SJSA1 (cell line): ENCODE measurements at places on chromosomes 16 and 17. TPM values are rescaled to one million over a fixed set of nuclear protein-coding genes. Genes with fewer than 3 reads are reported as not detected.

DNA sequence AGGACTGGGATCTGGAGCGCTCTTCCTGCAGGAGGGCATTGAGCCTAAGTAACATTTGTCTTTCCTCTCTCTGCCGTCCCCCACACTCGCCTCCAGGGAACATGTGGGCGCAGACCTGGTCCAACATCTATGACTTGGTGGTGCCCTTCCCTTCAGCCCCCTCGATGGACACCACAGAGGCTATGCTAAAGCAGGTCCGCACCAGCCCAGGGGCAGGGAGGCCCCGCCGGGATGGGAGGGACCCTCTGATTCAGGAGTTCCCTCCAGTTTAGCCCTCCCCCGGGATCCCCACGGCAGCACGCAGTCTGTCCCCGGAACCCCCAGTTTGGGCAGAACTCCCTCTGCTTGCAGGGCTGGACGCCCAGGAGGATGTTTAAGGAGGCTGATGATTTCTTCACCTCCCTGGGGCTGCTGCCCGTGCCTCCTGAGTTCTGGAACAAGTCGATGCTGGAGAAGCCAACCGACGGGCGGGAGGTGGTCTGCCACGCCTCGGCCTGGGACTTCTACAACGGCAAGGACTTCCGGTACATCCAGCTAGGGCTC, 14.1 kb downstream of the ACE start:
- DNase-seq: no peak

GRCh38 chr16:25721439-25721838, 29.7 kb downstream of the HS3ST4 start:
- DNase-seq: no peak

DNA sequence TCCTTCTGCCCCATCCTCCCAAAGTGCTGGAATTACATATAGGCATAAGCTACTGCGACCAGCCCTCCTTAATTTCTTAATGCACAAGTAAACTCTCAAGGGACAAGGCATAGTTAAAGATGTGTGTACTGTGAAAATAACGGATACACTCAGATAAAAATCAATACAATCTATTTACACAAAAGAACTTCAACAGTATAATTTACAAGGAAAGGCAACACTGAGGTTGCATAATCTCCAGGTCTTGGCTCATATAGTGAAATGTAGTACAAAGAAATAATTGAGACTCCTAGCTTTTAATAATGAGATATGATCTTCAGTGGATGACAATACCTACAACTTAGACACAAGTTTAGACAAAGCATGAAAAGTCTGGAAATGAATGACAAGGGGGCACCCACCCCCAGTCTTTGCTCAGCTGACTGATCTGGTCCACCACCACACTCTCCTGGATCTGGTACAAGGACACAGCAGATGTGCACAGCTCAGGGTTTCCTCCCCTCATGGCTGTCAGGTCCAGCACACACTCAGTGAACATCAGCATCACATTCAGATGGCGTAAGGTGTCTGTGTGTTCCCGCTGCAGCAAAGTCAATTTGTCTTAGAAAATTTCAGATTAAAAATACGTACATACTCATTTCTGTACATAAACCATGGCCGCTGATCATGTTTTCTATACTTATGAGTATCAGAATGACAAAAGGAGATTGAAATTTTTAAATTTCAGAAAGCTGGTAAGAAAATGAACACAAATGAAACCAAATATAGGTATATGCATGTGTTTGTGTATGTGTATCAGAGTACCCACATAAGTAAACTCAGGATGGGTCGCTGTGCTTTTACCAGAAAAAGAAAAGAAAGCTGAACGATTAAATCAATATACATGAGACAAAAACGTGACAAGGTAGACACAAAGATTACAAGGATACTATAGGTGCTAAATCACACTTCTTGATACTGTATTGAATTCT, 33.7 kb upstream of the ALDH3A1 start:
- DNase-seq: no peak

DNA sequence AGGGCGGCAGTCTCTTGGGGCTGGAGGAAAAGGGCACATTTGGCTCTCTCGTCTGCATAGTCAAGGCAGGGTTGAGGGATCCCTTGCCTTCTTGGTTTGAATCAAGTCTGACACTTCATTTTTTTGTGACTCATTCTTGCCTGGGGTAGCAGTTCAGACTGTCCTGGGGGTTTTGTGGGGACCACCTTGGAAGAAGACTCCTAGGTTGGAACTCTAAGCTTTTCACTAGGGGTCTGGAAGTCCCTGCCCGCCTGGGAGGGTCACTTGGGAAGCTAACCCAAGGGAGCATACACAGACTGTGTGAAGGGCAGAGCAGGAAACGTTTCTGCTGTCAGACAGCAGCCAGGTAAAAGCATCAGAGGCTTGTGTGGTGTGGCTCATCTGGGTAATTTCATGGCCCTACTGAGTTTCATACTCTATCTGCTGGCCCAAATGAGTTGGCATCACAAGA, 11.3 kb downstream of the YPEL2 start:
- no peak for DNase-seq

DNA sequence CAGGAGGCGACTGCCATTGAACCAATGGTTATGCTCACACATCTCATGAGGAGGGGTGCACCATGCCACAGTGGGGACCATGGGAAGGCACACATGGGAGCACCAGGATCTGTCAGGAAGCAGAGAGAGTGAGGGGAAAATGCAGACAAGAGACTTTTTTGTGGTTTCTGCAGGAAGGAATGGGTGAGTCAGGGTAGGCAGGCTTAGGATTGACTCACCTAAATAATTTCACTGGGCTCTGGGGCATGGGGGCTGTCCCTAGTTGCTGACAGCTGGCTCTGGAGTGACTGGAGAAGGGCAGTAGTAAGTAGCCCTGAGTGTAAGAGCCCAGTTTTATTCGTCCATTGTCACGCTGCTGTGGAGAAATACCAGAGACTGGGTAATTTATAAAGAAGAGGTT, 202.4 kb downstream of the AXIN2 start:
- peak; percentile 87 for DNase-seq

DNA sequence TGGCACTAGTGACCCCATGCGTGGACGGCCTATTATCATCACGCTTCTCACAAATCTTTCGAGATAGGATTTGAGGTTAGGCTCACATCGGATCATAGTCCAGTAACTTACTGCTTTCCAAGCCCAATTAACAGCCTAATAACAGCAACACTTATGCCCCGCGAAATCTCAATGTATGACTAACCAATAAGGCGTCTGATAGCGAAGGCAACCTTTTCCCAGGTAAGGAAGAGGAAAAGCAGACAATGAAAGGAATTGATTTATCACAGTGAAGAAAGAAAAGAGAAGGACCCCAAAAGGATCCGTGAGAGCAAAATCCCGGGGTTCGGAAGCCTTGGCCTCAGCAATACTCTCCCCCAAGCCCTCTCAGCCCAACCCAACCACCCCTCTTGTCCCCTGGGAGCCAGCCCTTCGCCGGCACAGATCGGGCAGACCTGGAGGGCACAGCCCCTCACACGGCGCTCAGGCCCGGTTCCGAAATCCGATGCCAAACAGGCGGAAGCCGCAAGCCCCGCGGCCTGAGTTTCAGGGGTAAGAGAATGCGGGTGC, 534 bp downstream of the GPATCH8 start:
- DNase-seq: no peak

GRCh38 chr16:57474671-57475661, 11.3 kb downstream of the DOK4 start:
- no peak for DNase-seq

TLCD3B gene
- total RNA-seq: 0.55 and 3.1 TPM in 2 replicates

TMEM100 gene
- 2.6 and 3.4 TPM in 2 replicates for total RNA-seq
